ENCODE measurements at places on chromosomes 13 and 19.
A peak's percentile ranks its signal among the peaks of the same experiment; 100 is the strongest.

DNA sequence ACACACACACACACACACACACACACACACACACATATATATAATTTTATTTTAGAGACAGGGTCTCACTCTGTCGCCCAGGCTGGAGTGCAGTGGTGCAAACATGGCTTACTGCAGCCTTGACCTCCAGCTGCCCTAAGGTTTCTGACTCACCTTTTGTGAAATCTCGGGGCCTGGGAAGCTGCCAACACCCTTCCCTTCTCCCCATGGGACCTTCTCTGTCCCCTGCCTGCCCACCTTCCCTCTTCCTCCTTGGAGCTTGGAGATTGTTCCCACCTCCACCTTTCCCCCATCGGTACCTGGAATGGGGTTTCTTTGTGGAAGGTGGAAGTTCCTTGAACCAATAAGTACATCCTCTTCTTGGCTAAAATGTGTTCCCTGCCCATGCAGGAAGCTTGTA, 6.3 kb downstream of the ARRDC5 start:
- DNase-seq: no peak
- H3K4me3 ChIP-seq: no peak overlapping the region
- H3K4me1 ChIP-seq: no peaks in the 10 kb centered on the region
- no peaks in the 10 kb centered on the region for H3K27me3 ChIP-seq
- no peak overlapping the region for H3K27ac ChIP-seq

DNA sequence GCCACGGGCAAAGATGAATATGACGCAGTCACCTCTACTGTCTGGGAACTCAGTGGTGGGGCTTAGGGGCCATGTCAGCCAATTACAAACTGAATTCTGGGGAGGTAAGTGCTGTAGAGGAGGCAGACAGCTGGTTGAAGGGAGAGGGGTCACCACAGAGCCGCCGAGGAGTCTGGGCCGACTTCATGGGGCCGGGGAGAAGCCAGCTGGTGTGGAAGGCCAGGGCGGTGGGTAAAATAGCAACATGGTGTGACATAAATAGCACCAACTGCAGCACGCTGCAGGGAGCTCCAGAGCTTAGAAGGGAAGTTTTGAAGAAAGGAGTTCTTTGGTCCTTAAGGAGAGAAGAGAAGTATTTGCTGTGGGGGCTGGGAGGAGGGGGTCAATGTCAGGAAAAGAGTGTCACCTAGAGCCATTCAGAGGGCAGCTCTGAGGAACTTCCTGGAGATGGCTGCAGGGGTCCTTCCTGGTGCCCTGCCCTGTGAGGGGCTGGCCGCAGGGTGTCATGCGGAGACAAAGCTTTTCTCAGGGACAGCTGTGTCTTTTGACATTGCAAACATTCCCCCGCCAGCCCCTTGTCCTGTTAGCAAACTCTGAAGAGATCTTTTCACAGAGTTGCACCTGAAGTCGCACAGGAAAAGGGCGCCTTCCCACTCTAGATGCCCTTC, 6.4 kb downstream of the METTL21C start:
- H3K4me1 ChIP-seq: peaks cover 5% of the 10 kb centered on the region
- H3K4me3 ChIP-seq: no peak overlapping the region
- H3K36me3 ChIP-seq: no peaks in the 10 kb centered on the region
- peaks cover 3% of the 10 kb centered on the region for H3K27me3 ChIP-seq
- H3K27ac ChIP-seq: no peak overlapping the region

- H3K4me1 ChIP-seq: no peaks in the 10 kb centered on the region
- DNase-seq: no peak
- H3K36me3 ChIP-seq: no peaks in the 10 kb centered on the region
- no peaks in the 10 kb centered on the region for H3K27me3 ChIP-seq
- H3K27ac ChIP-seq: no peak overlapping the region
Measured at GRCh38 chr13:63902141-63902540, 2486.5 kb upstream of the PCDH20 start.

GRCh38 chr19:39270036-39270871, 2.1 kb downstream of the IFNL2 start:
- no peak overlapping the region for H3K4me3 ChIP-seq
- no peaks in the 10 kb centered on the region for H3K36me3 ChIP-seq
- H3K27ac ChIP-seq: no peak overlapping the region
- peaks cover 2% of the 10 kb centered on the region for H3K4me1 ChIP-seq
- H3K27me3 ChIP-seq: peaks cover 27% of the 10 kb centered on the region

DNA sequence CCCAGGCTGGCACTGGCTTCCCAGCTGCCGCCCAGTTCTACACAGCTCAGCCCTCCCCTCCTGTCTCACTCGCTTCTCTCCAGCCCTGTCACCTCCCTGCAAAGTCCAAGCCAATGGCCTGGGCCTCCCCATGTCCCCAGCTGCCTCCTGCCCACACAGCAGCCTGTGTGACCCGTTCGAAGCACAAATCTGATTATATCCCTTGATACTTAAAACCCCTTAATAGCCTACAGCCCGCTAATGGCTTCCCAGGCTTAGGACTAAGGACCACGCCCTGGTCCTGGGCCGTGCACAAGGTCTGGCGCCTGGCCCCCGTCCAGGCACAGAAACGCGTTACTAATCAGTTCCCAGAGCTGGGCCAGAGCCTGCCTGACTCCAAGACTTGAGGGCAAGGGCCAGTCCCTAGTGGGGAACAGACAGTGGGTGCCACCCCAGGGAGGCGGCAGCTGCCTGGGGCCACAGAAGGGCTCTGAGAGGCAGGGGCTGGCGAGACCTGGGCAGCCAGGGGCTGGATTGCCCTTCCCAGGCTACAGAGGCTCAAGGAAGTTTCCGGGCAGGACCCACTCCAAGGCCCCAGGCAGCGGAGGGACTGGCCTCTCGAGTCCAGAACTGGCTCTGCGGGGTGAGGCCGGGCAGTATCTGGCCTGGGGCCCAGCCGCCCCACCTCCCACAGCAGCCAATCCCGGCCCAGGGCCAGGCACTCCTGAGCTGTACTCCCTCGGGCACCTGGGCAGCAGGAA, 10.4 kb downstream of the XAB2 start:
- H3K36me3 ChIP-seq: no peaks in the 10 kb centered on the region
- peaks cover 5% of the 10 kb centered on the region for H3K4me1 ChIP-seq
- H3K4me3 ChIP-seq: peak overlapping the region; percentile 29
- H3K27me3 ChIP-seq: no peaks in the 10 kb centered on the region
- DNase-seq: no peak

- H3K36me3 ChIP-seq: peaks cover 13% of the 10 kb centered on the region
- DNase-seq: no peak
- H3K4me1 ChIP-seq: peaks cover 68% of the 10 kb centered on the region
- H3K27ac ChIP-seq: peak overlapping the region; percentile 87
Measured at GRCh38 chr19:18476507-18477041, 38.6 kb upstream of the ISYNA1 start.

GRCh38 chr13:114130131-114130836, 2.1 kb downstream of the RASA3 start:
- DNase-seq: no peak
- no peaks in the 10 kb centered on the region for H3K27me3 ChIP-seq
- peaks cover 64% of the 10 kb centered on the region for H3K4me1 ChIP-seq
- peaks cover 11% of the 10 kb centered on the region for H3K36me3 ChIP-seq

GRCh38 chr19:42469311-42470235, 26.8 kb upstream of the CXCL17 start:
- H3K27me3 ChIP-seq: peaks cover 2% of the 10 kb centered on the region
- H3K36me3 ChIP-seq: no peaks in the 10 kb centered on the region
- H3K27ac ChIP-seq: no peak overlapping the region
- peaks cover 7% of the 10 kb centered on the region for H3K4me1 ChIP-seq

- H3K36me3 ChIP-seq: peaks cover 5% of the 10 kb centered on the region
- DNase-seq: no peak
- no peak overlapping the region for H3K27ac ChIP-seq
- H3K4me3 ChIP-seq: no peak overlapping the region
Measured at GRCh38 chr13:52034616-52035226, 10.2 kb downstream of the UTP14C start.

DNA sequence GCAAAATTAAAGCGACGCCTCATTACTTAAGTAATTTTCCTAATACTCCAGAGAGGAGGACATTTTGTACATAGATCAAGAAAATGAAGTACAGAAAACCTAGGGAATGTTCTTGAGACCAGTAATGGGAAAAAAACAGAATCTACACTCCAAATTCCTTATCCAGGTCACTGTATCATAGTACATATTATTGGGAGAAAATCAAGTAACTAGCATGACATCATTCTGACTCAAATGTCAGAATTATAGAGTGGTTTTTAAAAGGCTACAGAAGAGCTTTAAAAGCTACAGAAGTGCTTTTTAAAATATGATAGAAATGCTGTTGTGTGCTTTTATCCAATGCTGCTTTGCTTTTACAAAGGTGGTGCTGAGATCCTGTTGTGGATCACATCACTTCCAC, 86.3 kb upstream of the SLC15A1 start:
- H3K27me3 ChIP-seq: no peaks in the 10 kb centered on the region
- DNase-seq: no peak
- peaks cover 4% of the 10 kb centered on the region for H3K4me1 ChIP-seq
- no peak overlapping the region for H3K27ac ChIP-seq

GRCh38 chr19:9848762-9849161, 13.6 kb downstream of the PIN1 start:
- DNase-seq: no peak
- no peak overlapping the region for H3K27ac ChIP-seq
- peaks cover 4% of the 10 kb centered on the region for H3K36me3 ChIP-seq
- H3K4me1 ChIP-seq: peaks cover 58% of the 10 kb centered on the region

DNA sequence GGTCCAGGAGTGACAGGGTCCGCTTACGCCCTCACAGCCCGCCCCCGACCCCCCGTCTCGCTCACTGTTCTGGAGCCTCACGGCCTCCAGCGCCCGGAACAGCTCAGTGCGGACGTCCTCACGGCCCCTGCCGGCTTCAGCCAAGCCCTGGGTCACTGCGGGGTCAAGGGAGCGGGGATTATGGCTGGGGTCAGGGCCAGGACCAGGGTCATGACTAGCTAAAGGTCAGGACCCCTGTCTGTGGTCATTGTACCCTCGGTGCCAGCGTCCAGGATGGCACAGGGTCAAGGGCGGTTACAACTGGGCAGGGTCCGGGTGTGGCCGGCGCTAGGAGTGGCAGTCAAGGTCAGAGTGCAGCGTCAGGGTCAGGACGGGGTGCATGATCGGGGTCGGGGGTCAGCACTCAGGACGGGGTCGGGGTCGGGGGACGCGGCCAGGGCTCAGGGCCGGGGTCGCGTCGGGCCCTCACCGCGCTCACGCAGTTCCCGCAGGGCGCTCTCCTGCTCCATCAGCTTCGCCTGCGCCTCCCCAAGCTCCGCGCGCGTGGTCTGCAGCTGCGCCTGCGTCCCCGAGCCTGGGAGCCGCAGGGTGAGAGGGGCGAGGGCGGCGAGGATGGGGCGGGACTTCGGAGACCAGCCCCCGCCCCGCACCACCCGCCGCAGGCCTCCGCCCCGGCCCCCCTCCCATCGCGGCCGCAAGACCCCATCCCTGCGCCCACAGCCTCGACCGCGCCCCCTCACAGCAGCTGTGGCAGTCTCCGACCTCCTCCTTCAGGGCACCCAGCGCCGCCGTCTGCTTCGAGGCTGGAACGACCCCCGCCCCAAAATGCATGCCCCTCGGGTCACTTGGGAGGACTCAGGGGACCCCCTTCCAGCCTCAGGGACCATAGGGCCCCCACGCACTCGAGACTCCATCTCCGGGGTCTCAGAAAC, 1.4 kb downstream of the CLEC4G start:
- no peaks in the 10 kb centered on the region for H3K36me3 ChIP-seq
- H3K4me1 ChIP-seq: peaks cover 21% of the 10 kb centered on the region
- H3K27ac ChIP-seq: no peak overlapping the region
- DNase-seq: no peak
- peak overlapping the region; percentile 52 for H3K4me3 ChIP-seq

- H3K4me1 ChIP-seq: peaks cover 23% of the 10 kb centered on the region
- peaks cover 9% of the 10 kb centered on the region for H3K27me3 ChIP-seq
- peak; percentile 86 for DNase-seq
- peak overlapping the region; percentile 78 for H3K27ac ChIP-seq
- H3K4me3 ChIP-seq: peak overlapping the region; percentile 50
Measured at GRCh38 chr19:1279782-1280341, 4.5 kb downstream of the FAM174C start.

- peak overlapping the region; percentile 85 for H3K4me3 ChIP-seq
- H3K4me1 ChIP-seq: peaks cover 48% of the 10 kb centered on the region
- H3K27me3 ChIP-seq: peaks cover 3% of the 10 kb centered on the region
- no peak for DNase-seq
- H3K36me3 ChIP-seq: no peaks in the 10 kb centered on the region
- peak overlapping the region; percentile 98 for H3K27ac ChIP-seq
Measured at GRCh38 chr19:38852231-38853044, 2.7 kb upstream of the HNRNPL start.

GRCh38 chr19:19445911-19446361, 40.5 kb downstream of the GATAD2A start:
- H3K27ac ChIP-seq: peak overlapping the region; percentile 92
- H3K27me3 ChIP-seq: no peaks in the 10 kb centered on the region
- no peaks in the 10 kb centered on the region for H3K36me3 ChIP-seq
- peaks cover 80% of the 10 kb centered on the region for H3K4me1 ChIP-seq
- no peak for DNase-seq
- peak overlapping the region; percentile 59 for H3K4me3 ChIP-seq

GRCh38 chr13:111948281-111948680, 118.7 kb upstream of the SOX1 start:
- no peaks in the 10 kb centered on the region for H3K36me3 ChIP-seq
- H3K4me3 ChIP-seq: no peak overlapping the region
- DNase-seq: no peak
- H3K27me3 ChIP-seq: peaks cover 15% of the 10 kb centered on the region
- no peak overlapping the region for H3K27ac ChIP-seq
- H3K4me1 ChIP-seq: no peaks in the 10 kb centered on the region

GRCh38 chr13:26440111-26440510, 117.4 kb upstream of the WASF3 start:
- no peaks in the 10 kb centered on the region for H3K4me1 ChIP-seq
- peaks cover 19% of the 10 kb centered on the region for H3K36me3 ChIP-seq
- H3K4me3 ChIP-seq: no peak overlapping the region
- peaks cover 5% of the 10 kb centered on the region for H3K27me3 ChIP-seq
- H3K27ac ChIP-seq: no peak overlapping the region

- no peaks in the 10 kb centered on the region for H3K36me3 ChIP-seq
- H3K4me3 ChIP-seq: no peak overlapping the region
- H3K27me3 ChIP-seq: peaks cover 11% of the 10 kb centered on the region
- H3K27ac ChIP-seq: no peak overlapping the region
- no peak for DNase-seq
Measured at GRCh38 chr19:13411899-13412298, 94.4 kb downstream of the CACNA1A start.

- H3K4me1 ChIP-seq: no peaks in the 10 kb centered on the region
- no peak overlapping the region for H3K27ac ChIP-seq
Measured at GRCh38 chr13:102699504-102699903, 4.7 kb upstream of the METTL21C start.
